ENCODE measurements at places on chromosomes 6 and 20.

- no peak for DNase-seq
Observed at GRCh38 chr6:32168807-32169591, 4.6 kb downstream of the EGFL8 start.

DNA sequence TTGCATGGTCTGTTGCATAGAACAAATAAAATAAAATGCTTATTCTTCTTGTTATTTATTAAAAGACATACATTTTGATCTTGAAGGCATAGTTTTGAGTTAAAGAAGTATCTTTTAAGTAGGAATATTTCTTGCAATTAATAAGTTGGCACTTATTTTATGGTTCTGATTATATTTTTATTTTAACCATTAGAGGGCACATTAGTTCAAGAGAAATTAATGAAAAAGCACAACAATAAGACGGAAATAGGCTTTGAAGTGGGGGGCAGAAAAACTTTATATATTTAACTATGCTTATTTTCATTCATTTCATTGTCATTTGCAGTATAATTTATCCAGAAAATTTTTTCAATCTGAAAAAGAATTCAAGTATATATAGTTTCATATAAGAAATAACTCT, 44.2 kb upstream of the MAP3K7 start:
- DNase-seq: no peak

- DNase-seq: no peak
Observed at GRCh38 chr20:44495257-44495656, 19.6 kb downstream of the TTPAL start.

- DNase-seq: no peak
Observed at GRCh38 chr20:49990271-49990720, 7.5 kb downstream of the SNAI1 start.

DNA sequence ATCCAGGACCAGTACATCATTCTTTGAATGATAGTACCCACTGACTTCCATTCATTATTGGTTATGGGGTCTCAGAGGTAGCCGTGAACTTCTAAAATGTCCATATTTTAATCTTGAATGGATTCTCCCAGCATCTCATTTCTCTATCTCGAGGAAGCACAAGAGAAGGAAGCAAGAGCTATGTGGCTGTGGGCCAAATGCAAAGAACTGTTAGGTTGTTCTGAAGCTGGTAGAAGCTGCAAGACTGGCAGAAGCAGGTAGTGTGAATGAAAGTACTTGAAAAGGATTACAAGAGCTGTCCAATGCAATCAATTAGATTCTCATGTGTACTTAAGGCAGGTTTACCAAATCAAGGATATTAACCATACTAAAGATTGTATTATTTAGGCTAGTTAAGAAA, 1131.8 kb downstream of the GRIK2 start:
- no peak for DNase-seq

- no peak for DNase-seq
Observed at GRCh38 chr6:41051873-41052272, 1.1 kb upstream of the APOBEC2 start.

GRCh38 chr20:17570347-17571152, 675 bp downstream of the DSTN start:
- peak; percentile 55 for DNase-seq

DNA sequence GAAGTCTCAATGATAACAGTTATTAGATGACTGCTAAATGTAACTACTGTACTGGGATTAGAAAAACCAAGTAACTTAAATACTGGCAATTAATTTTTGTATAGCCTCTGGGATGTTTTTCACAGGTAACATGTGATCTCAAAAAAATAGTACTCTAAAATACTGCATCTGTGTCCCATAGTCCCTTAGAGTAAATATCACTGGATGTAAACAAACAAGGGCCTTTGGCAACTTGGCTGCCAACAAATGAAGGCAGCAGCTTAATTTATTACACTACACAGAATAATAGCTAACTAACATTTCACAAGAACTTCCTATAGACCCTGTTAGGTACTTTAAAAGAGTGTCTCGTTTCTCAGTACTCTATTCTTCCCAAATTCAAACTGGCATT, 14.0 kb downstream of the ARHGAP18 start:
- no peak for DNase-seq

GRCh38 chr6:108650781-108651180, 90.1 kb downstream of the FOXO3 start:
- no peak for DNase-seq

DNA sequence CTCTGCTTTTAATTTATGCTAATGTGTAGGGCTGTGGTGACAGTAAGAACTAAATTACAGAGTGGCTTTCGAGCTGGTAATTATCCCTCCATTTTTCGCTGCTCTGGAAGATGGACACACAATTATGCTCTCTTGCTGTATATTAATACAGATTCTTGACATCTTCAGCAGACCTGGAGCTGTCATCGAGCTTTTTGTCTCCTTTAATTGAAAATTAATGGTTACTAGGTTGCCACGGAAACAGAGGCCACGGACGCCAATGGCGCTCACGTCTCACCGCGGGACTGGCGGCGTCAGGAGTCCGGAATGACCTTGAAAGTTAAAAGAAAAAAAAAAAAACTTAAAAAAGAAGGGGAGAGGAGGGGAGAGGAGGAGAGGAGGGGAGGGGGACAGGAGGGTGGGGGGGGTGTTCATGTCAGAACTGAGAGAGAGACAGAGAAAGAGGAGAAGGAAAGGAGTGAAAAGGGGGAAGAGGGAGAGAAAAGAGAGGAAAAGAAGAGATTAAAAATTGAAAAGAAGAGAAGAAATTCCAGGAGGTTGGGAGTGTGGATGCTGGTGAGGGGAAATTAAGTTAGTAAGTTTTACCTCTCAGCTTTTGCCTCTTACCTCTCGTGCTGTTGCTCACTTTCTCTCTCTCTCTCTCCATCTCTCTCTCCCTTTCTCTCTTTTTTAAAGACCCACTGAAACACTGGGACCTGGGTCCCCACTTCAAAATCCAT, 22.1 kb upstream of the FOXP4 start:
- no peak for DNase-seq

GRCh38 chr20:10674684-10675449, 1.1 kb upstream of the JAG1 start:
- DNase-seq: peak; percentile 58

GRCh38 chr6:5290500-5290899, 29.2 kb downstream of the FARS2 start:
- no peak for DNase-seq

GRCh38 chr6:67689329-67689728, 945.8 kb upstream of the ADGRB3 start:
- no peak for DNase-seq

DNA sequence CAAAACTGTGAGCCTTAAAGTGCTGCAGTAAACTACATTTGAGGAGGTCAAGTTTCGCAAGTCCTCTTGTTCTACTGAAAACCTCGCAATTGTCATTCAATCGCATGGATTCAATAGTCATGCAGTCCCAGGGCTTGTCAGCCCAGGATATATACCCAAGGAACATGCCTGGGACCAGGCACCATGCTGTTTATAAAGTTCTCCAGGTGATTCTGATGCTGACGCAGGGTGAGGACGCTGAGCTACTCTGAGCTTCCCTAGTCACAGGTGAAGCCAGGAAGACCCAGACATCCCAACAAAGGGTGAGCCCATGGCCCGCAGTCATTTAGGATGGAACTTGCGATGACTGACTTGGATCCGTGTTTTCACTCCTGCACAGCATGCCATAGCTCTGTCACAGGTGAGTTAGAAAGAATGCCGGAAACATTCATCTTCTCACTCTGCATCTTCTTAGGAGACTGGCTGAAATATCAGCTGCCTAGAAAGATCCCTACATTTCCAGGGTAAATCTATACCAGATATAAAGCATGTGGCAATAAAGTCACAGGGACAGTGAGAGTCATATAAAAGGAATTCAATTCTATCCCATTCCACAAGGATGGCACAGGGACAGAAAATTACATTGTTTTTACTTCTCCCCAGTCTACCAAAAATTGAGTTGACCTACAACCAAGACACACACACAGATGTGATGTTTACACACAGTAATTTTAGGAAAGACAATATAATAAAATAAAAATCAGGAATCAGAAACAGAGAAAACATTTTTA, 27.0 kb upstream of the SSTR4 start:
- DNase-seq: no peak

GRCh38 chr6:165872811-165873210, 209.8 kb upstream of the PDE10A start:
- no peak for DNase-seq

DNA sequence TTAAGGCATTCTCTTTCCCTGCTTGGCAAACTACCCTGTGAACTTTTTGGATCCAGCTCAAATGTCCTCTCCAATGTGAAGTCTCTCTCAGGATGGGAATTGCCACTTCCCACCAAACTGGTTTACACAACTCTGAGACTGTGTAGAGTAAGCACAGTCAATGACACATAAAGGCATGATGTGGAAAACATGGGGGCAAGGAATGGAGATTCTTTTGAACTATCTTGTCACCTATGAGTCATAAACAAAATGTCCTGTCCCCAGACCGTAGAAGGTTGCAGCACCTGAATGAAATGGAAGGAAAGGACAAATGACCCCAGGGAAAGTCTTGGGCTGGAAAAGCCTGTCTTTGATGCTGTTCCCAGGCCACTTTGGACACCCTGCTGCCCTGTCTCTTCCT, 11.0 kb upstream of the KIF13A start:
- no peak for DNase-seq

DNA sequence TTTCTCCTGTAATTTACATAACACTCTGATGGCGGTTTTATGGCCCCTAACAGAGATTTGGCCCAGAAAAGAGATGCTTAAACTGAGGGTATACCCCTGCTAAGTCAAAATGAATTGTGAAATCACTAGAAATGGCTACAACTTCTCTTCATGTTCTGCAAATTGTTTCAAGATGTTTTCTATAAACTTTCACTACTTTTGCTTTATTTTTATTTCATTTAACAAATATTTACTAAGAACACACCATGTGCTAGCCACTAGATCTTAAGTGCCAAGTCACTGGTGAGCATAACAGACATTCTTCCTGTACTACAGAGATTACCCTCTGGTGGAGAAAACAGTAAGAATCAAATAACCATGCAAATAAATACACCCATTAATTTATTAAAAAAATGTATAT, 87.6 kb downstream of the KCNQ5 start:
- no peak for DNase-seq

GRCh38 chr6:80469977-80470376, 363.5 kb downstream of the BCKDHB start:
- no peak for DNase-seq

- no peak for DNase-seq
Observed at GRCh38 chr20:32612351-32613191, 27.4 kb upstream of the NOL4L start.

DNA sequence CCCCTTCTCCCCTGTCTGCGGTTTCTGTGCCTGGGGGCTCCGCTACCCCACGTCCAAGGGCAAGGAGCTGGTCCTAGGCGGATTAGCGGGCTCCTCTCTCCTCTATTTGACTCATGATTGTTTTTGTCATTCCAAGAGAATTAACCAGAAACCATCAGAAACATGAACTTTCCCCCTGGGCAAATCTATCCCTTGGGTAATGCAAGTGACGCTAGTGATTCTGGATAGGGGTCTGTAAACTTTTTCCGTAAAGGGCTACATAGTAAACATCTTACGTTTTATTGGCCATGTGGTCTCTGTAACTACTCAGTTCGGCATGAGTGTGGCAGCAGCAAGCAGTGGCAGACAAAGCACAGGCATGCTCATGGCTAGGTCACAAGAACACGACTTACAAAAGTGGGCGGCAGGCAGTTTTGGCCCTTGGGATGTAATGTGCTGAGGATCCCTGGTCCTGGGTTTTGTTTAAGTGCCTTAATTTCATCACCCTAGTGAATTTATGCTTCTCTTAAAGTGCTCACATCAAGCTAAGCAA, 654 bp downstream of the CST11 start:
- DNase-seq: no peak

GRCh38 chr6:100633096-100633777, 168.5 kb upstream of the SIM1 start:
- DNase-seq: no peak

DNA sequence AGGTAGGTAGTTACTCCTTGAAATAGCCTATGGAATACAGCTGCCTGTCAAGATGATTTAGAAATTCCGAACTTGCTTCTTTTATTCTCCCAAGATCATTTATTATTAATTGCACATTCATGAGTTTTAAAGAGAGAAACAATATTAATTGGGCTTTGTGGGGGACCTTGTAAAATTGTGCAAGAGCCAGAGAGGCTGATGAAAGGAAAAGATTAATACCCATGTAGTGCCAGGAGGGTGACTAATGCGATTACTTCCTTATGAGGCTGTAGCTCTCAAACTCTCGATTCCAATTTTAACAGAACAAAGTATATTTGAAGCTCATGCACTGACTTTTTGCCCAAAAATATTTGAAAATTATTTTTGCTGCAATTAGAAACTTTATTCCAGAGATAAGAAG, 423.8 kb upstream of the ID4 start:
- no peak for DNase-seq

GRCh38 chr6:53347250-53347920, 1.4 kb downstream of the ELOVL5 start:
- no peak for DNase-seq

DNA sequence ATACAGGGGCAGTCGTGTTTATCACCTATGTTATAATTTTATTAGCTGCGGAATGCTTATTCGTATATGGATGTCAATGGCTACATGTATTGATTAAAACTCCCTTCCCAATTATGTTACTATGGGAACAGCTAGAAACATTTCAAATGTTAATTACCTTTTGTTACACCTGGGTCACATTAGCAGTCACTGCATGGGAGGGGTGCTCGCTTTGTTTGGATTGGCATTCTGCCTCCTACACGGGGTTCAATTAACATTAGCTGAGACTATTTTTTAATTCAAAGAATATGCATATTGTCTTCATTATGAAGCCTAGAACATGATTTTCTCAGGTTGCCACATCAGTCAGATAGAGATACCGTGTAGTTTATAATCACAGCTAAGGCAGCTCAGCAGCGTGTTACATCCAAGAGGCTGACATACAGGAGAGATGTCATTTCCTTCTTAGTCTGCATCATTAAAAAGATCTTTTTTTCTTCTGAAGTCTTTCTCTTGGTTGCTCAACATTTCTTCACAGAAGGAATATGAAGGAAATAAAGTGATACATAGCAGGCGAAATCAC, 76.2 kb upstream of the RPS6KA2 start:
- DNase-seq: no peak

- DNase-seq: no peak
Observed at GRCh38 chr6:137309078-137309762, 90.0 kb upstream of the IFNGR1 start.

DNA sequence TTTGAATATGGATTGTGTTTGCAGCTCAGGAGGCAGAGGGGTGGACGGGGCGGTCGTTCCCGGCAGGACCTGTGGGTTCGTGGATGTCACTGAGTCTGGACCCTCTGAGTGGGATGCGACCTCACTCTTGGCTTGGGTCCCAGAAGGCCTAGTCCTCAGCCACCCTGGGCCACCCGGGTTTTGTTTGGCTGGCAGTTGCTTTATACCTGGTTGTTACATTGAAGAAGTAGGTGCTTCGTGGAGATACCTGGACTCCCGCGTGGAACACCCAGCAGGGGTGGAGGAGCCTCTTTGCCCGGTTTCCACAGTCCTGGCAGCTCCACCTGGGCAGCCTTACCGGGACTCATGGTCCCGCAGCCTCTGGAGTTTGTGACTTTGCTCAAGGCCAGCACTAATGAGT, 405.1 kb downstream of the TAF4 start:
- no peak for DNase-seq
